ENCODE measurements at places on chromosomes 1 and 21. TPM values are rescaled to one million over a fixed set of nuclear protein-coding genes. Genes with fewer than 3 reads are reported as not detected.

LEFTY1 gene
- total RNA-seq, result not detected

OR2T35 gene
- not detected for total RNA-seq

SH2D5 gene
- 1.3 TPM for total RNA-seq

MOB3C gene
- total RNA-seq, result 12.5 TPM

PNRC2 gene
- total RNA-seq, result 213 TPM

TMEM125 gene
- total RNA-seq, result not detected

F13B gene
- not detected for total RNA-seq

MRPS14 gene
- 25.7 TPM for total RNA-seq

HSPA6 gene
- total RNA-seq, result 4.4 TPM

RGSL1 gene
- total RNA-seq, result not detected

HSD3B1 gene
- not detected for total RNA-seq

SNAPIN gene
- total RNA-seq, result 50.9 TPM

C1orf116 gene
- under 0.01 TPM for total RNA-seq

RWDD3 gene
- total RNA-seq, result 17.0 TPM

ZRANB2 gene
- 36.9 TPM for total RNA-seq

SPRR2F gene
- not detected for total RNA-seq

LYPD8 gene
- total RNA-seq, result not detected

DNAJC28 gene
- total RNA-seq, result 1.7 TPM

TTC24 gene
- not detected for total RNA-seq

AMIGO1 gene
- total RNA-seq, result 1.9 TPM

ERICH3 gene
- total RNA-seq, result under 0.01 TPM

OXCT2 gene
- total RNA-seq, result 0.09 TPM

OR14K1 gene
- not detected for total RNA-seq

NBPF6 gene
- total RNA-seq, result not detected

LCE6A gene
- total RNA-seq, result not detected

IGSF5 gene
- 0.09 TPM for total RNA-seq

RCAN3 gene
- total RNA-seq, result 4.7 TPM

NOS1AP gene
- total RNA-seq, result not detected

IPP gene
- total RNA-seq, result 13.9 TPM

ABCD3 gene
- total RNA-seq, result 42.1 TPM
